ENCODE measurements at places on chromosomes 2 and 18. TPM values are rescaled to one million over a fixed set of nuclear protein-coding genes. Genes with fewer than 3 reads are reported as not detected.

The GPBAR1 gene
- not detected for polyA plus RNA-seq

The CD8B2 gene
- polyA plus RNA-seq, result not detected

The GALNT3 gene
- polyA plus RNA-seq, result not detected

The OR6B2 gene
- polyA plus RNA-seq, result not detected

The PRKAG3 gene
- polyA plus RNA-seq, result not detected
